ENCODE measurements at places on chromosomes 3 and 15.

DNA sequence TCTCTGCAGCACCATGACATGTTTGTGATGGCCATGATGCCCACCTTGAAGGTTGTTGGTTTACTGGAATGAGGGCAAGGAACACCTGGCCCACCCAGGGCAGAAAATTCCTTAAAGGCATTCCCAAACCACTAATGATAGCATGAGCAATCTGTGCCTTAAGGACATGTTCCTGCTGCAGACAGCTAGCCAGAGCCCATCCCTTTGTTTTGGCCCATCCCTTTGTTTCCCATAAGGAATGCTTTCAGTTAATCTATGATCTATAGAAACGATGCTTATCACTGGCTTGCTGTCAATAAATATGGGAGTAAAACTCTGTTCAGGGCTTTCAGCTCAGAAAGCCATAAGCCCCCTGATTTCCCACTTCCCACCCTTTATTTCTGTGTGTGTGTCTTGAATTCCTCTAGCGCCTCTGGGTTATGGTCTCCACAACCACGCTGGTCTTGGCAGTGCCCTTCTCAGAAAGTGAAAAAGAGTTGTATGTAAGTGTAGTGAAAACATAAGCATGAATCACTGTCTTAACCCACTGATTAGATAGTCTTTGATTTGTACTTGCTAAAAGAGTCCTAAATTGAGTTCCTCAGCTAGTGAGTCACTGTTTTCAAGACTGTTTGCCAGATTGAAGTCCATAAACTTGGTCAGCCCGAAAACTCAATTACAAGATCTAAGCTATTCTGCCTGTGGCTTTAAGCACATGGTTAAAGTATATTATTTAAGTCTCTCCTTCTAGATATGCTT, 19.0 kb upstream of the CCR2 start:
- DNase-seq: no peak

GRCh38 chr15:52797625-52798501, 7.7 kb upstream of the ONECUT1 start:
- no peak for DNase-seq

- no peak for DNase-seq
These were observed 143.5 kb downstream of the NUP210 start for GRCh38 chr3:13276438-13277195.

DNA sequence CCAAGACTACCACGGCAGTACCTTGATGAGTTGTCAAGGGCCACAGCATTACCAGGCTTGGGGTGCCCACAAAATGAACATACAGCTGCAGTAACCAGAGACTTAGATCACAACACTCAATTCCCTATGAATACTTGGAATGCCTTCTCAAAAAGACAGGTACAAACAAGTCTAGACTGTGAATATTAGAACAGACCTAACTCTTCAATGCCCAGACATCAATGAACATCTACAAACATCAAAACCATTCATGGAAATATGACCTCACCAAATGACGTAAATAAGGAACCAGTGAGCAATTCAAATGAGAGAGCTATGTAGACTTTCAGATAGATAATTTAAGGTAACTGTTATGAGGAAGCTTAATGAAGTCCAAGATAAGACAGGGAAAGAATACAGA, 185.1 kb upstream of the POU1F1 start:
- no peak for DNase-seq

DNA sequence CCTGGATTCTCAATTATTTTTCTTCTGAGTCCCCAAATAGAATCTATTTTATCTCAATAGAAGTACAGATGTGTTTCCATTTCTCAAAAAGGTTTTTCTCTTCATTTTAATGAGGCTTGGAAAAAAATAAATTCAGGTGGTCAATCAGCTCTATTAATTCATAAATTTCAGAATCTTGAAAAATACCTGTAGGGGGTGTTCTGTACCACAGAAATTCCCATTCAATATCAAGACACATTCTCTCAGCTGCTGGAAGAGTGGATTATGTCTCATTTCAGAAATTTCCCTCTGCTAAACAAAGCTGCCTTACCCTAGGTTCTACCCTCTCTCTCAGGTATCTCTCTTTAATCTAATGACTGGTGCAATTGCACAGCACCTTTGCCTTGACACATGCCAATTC, 1121.2 kb downstream of the SI start:
- no peak for DNase-seq
